ENCODE measurements at places on chromosomes 1 and 21.

DNA sequence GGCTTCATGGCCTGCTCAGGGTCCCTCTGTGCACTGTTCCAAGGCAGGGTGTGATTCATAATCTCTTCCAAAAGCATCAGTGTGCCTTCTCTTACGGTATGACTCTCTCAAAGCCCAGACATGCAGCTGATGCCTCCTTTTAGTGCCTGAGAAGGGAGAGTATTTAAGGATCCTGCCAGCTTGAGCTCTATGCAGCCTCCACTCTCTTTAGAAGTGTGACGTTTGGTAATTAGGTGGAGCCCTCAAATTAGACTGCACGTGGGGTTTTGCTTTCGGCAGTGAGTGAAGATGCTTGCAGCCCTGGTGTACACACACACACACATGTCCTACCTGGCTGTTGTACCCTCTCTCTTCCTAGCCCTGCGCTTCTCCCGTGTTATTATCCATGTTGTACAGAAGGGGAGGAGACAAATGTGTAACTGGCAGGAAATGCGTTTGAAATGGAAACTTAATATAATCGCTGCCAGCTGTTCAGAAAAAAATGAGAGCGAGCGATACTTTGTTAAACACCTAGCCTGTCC lies 2.6 kb upstream of the C1orf174 start:
- DNase-seq, result peak; percentile 48

- peak; percentile 59 for DNase-seq
Observed at GRCh38 chr1:61588736-61589672, 135.9 kb downstream of the TM2D1 start.

GRCh38 chr1:155006601-155007101 lies 4.0 kb downstream of the ZBTB7B start:
- DNase-seq, result peak; percentile 57

GRCh38 chr1:918353-918752 lies 5.4 kb upstream of the SAMD11 start:
- DNase-seq, result no peak

- no peak for DNase-seq
Observed at GRCh38 chr21:29938776-29939103, 1.1 kb downstream of the GRIK1 start.

- no peak for DNase-seq
Observed at GRCh38 chr1:24198766-24199165, 11.7 kb upstream of the IFNLR1 start.

DNA sequence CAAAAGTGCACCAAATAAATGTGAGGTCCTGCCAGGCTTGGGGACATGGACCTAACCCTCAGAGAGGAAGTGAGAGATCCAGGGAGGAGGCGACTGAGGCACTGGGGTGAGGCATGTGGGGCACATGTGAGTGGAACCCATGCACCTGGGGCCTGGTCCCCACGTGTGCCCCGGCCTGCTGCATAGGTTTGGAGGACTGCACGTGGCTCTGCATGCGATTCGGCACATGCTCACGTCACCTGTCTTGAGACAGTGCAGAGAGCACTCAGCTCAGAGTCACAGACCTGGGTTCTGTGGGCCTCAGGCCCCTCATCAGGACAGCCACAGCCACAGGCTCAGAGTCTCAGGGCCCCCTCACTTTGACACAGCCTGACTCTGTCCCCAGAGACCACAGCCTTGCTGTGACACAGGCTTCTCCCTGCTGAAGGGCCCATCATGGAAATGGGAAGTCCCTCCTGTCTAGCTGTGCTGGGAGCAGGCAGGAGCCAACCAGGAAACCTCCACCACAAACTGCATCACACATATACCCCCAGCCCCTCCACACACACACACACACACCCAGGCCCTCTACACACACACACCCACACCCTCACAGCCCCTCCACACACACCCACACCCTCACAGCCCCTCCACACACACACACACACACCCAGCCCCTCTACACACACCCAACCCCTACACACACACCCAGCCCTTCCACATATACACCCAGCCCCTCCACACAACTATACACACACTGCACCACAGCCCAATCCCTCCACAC lies 48.2 kb downstream of the SLC9A1 start:
- no peak for DNase-seq

DNA sequence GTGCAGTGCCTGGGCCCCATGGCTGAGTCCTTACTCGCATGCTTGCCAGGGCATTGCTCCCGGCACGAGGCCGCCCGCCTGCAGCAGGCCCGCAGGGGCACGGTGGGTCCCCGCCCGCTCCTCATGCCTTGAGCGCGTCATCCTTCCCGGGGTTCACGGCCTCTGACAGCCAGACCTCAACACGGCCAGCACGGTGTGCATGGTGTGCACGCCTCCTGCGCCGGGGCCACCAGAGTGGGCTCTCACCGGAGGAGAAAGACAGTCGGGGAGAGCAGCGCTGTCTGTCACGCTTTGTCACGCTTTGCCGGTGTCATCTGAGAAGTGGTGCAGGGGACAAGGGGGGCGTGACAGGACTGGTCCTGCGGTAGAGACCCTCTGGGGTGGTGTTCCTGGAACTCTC lies 11.9 kb upstream of the COL18A1 start:
- DNase-seq, result no peak

Data from CD4-positive, alpha-beta T cell treated with Interleukin-17A for 4 hours (primary cell).